Umbilical cord (tissue), 2 donors: ENCODE measurements at places on chromosomes 4 and X.
A peak's percentile ranks its signal among the peaks of the same experiment; 100 is the strongest.

DNA sequence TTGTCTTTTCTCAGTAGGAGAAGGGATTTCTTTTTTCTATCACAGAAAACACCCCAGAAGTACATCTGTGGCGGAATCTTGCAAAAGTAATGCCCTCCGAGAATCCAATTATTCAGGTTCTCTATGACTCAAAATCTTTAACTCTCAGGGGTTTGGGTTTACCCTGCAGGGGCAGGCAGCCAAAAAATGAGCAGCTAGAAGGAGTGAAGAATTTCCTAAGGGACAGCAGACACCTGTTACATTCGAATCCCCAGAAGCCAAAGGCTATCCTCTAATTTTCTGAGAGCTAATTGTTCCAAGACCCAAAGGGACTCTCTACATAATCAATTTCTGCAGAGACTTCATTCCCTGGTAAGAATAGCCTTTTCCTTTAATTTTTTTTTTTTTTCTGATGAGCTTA is 27.5 kb upstream of the CBR4 start:
- no peak for DNase-seq

GRCh38 chrX:30637874-30638815 is 15.1 kb upstream of the GK start:
- DNase-seq = no peak

DNA sequence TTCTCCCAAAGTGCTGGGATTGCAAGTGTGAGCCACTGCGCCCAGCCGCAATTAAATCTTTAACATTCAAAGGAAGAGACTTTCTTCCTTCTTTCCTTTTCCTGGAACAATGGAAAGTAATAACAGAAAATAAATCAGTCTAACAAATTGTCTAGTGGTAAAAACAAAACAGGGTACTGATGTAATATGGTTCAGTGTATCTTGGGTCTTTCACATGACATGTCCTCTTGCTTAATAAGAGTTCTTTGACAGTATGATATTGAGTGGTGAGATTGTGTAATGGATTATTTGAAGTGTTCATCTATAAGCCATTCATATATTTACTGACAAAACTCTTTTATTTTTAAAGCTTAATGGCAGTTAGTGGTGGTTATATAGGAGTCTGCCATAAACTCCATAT is 256.6 kb downstream of the SPRY1 start:
- no peak for DNase-seq

DNA sequence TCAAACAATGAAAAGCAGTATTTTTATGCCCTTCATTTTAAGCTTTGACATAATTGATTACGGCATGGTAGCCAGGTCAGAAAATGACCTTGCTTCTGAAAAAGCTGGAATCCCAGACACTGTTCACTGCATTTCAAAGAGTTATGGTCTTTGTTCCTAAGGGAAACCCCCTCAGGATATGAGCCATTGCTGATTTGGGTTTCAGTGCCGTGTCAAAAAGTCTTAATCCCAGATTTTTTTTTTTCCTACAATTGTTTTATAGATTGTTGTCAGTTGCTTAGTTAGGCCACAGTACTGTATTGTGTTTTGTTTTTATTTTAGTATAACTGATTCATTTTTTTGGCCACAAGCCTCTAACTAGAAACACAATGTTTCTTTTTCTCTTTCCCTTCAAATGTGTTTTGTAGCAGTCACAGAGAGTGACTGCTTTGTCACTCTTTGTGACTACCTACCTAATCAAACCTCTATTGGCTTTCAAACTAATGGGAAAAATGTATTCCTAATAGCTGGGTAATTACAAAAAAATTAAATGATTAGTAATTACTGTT is 10.3 kb downstream of the WDR44 start:
- no peak for DNase-seq

DNA sequence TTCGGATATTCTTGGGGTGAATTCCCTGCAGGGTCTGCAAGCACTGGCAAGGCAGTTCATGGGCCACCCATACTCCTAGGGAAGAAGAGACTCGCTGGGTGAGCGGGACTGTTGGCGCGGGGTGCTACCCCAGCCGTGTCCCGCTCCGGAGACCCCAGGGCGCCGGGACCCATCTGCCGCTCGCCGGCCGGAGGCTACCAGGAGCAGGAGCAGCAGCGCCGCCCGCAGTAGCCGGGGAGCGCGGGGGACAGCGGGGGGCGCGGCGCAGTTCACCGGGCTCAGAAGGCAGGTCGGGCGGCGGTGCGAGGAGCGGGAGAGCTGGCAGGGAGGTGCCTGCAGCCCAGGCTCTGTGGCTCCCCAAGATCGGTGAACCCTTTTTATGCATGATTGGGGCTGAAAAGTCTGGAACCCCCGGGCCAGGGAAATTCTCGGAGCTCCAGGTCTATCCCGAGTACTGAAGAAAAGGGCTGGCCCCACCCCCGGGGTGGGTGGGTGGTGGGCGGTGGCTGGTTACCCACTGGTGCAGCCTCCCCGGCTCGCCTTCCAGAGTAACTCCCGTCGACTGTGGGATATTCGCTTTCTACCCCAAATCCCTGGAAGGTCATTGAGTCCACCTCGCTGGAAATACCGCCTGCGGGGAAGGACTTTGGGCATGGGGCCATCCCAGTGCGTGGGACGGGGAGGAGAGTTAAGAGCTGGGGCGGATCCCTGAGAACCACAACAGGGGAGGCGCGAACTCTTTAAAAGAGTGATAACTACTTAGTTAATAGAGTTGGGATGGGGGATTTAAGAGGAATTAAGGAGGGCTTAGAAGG is 37.6 kb downstream of the PF4 start:
- peak; percentile 21 for DNase-seq

DNA sequence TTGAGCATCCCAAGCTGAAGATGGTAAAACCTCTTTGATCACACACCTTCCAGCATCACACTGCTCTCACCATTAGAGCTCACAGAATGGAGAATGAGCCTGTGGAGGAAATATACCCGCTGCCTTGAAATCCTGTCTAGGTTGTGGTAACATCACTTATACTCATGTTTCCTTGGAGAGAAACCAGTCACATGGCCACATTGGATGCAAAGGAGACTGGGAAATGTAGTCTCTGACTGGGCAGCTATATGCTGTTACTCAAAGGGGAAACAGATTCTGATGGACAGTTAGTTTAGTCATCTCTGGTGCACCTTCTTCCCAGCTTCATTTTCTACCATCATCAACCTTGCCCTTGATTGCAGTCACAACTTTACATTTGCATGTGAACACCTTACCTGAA is 286.3 kb downstream of the ANKRD50 start:
- no peak for DNase-seq

GRCh38 chr4:100981447-100982204 is 365.7 kb downstream of the PPP3CA start:
- DNase-seq = peak; percentile 43

DNA sequence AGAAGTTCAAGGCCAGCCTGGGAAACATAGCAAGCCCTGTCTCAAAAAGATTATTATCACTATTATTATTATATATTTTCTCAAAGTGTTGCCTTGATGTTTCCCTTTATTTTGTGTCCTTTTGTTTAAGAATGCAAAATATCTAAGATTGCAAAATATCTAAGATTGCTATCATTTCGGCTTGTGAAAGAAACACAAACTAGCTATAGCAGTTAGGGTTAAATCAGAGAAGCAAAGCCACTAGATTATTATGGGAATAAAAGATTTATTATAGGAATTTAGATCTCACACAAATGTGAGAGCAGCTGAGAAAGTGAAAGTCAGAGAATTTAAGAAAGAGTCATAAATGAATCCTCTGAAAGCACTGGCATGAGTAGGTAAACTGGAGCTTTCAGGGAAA is 18.0 kb upstream of the TMEM184C start:
- no peak for DNase-seq

- no peak for DNase-seq
Measured at GRCh38 chr4:86319390-86319789, 40.5 kb downstream of the MAPK10 start.

- DNase-seq = peak; percentile 89
Measured at GRCh38 chrX:31872007-31872406, 800.2 kb upstream of the FTHL17 start.

DNA sequence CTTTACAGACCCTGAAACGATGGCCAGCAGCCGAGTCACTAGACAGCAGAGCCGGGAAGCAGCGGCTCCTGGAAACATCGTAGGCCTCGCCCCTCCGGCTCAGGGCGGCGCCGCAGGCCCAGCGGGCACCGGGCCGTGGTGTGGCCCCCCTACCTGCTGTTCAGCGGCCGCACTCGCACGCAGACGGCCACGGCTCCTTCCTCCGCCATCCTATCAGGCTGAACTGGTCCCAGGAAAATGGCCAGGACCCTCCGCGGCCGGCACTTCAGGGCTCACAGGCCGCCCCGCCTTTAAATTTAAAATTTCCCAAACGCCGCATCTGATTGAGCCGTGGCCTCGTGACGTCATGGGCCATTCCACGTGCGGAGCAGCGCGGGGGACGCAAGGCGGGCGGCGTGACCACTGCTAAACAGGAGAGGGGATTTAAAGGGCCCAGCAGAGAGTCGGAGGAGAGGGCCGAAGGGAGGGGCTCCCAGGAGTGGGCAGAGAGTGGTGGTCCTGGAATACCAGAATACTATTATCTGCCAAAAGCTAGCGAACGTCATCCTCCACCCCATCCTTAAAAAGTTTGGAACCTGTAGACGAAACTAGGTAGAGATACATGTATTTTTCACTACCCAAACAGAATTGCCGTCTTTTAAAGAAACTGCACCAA is at the start of gene CENPE:
Gene CENPE, minus strand, starts transcription at position 233 of the 655 bp plus-strand sequence. Its CDS starts 24 bp downstream, at position 209.
- peak; percentile 92 for DNase-seq

- DNase-seq = no peak
Measured at GRCh38 chr4:168859888-168860694, 150.0 kb downstream of the CBR4 start.

GRCh38 chr4:99983289-99983943 is 33.3 kb upstream of the H2AZ1 start:
- DNase-seq = no peak

DNA sequence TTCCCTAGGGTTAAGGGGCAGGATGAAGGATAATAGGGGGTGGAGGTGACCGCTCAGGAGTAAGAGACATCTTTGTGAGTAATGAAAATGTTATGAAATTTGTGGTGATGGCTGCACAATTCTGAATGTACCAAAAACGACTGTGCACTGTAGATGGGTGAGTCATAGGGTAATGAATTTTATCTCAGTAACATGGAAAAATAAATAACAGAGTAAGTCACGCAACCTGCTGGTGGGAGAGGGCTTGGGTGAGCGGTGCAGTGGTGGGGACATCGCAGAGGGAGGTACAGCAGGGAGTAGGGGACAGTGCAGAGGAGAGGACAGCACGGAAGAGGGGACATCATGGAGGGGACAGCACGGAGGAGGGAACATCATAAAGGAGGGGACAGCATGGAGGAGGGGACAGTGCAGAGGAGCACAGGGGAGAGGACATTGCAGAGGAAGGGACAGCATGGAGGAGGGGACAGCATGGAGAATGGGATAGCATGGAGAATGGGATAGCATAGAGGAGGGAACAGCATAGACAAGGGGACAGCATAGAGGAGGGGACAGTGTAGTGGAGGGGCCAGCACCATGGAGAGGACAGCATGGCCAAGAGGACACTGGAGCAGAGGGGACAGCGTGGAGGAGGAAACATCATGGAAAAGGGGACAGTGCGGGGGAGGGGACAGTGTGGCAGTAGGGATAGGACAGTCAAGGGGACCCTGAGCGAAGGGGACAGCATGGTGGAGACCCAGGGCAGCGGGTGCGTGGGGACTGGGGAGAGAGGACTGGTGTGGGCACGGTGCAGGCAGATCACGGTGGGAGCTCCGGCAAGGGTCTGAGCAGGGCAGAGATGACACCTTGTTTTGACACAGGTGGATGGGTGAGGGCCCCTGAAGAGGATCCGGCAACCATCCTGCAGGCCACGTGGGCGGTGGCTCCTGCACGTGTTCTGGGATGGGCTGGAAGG is 68.5 kb upstream of the MXD4 start:
- peak; percentile 8 for DNase-seq

GRCh38 chrX:4091046-4091760 is 377.8 kb upstream of the PRKX start:
- DNase-seq = no peak

DNA sequence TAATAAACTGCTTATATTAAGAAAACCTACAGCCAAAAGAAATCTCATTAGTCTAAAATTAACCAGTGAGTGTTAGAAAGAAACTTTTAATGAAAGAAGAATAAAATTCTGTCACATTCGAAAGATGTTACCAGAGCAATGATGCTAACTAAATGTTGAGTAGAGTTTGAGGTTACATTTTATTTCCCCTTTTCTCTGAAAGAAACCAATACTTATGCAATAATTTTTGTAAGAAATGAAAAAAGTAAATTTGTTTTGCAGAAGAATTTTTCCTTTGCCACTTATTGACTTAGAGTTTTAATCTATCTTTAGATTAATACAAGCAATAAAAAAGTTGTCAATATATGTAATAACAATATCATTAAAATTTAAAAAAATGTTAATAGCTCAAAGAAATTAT is 574.0 kb upstream of the GALNTL6 start:
- no peak for DNase-seq

DNA sequence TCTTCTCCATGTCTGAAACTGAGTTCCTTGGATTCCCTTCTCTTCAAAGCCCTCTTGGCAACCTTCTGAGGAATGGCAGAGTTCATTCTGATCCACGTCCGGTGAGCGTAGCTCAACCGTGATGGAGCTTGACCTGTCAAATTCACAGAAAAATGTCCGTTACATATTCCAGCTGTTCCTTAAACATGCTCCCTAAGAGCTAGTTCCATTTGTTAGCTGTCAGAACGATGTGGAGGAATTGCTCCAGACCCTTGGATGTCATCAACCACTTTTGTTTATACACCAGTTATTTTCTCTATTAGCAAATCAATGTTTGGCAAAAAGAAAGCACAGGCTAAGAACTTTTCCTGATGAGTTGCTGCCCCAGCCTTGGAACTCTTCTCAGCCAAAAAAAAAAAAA is 50.1 kb downstream of the NHS start:
- DNase-seq = no peak

GRCh38 chr4:25058796-25059195 is 28.1 kb upstream of the LGI2 start:
- DNase-seq = no peak

GRCh38 chr4:48910511-48910910 is 3.9 kb upstream of the OCIAD2 start:
- DNase-seq = no peak

- no peak for DNase-seq
Measured at GRCh38 chr4:144362366-144362765, 221.8 kb upstream of the GYPA start.

DNA sequence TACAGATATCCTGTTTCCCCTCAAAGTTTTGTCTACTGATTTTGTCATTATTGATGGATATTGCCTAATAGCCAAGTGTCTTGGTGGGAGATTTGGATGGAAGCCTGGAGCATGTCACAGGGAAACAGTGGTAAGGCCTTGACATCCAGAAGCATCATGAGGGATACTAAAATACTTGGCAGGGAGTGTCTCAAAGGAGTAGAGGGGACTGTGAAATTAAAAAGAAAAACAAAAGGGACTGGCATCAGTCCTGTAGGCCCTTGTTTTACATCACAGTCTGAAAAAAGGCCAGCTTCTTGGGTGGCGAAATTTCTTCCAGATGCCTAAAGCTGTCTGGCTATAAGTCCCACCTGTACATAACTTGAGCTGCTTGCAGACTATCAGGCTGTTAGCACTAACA is 83.8 kb downstream of the GUCY2F start:
- DNase-seq = no peak

- DNase-seq = no peak
Measured at GRCh38 chrX:46386511-46386910, 158.7 kb downstream of the ZNF674 start.

GRCh38 chr4:155405059-155405458 is 28.3 kb upstream of the MAP9 start:
- DNase-seq = peak; percentile 87
